ENCODE measurements at places on chromosomes 13 and 19.

DNA sequence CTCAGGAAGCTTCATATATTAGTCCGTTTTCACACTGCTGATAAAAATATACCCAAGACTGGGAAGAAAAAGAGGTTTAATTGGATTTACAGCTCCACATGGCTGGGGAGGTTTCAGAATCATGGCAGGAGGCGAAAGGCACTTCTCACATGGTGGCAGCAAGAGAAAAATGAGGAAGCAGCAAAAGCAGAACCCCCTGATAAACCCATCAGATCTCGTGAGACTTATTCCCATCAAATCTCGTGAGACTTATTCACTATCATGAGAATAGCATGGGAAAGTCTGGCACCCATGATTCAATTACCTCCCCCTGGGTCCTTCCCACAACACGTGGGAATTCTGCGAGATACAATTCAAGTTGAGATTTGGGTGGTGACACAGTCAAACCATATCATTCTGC is 23.1 kb downstream of the FLT3 start:
- no peak for DNase-seq

- DNase-seq = no peak
Observed at GRCh38 chr13:48818495-48819356, 157.0 kb upstream of the FNDC3A start.

- DNase-seq = no peak
Observed at GRCh38 chr13:83150616-83151307, 731.5 kb downstream of the SLITRK1 start.

DNA sequence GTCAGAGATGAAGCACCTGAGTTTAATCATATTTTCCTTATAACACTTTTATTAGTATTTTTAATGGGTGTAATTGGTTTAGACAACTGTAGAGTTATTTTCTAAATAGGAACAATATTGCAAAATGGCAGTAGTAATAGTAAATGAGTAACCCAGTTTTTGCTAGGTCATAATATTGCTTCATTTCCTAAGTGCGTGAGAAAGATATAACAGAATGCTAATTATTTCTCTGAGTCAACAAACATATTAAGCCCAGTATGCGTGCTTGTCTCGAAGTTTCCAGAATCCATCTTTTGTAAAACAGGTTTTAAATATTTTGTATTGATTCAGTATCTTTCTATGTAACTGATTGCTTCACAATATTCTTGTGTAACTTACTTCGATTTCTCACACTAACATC is 315.3 kb downstream of the MYO16 start:
- DNase-seq = no peak

DNA sequence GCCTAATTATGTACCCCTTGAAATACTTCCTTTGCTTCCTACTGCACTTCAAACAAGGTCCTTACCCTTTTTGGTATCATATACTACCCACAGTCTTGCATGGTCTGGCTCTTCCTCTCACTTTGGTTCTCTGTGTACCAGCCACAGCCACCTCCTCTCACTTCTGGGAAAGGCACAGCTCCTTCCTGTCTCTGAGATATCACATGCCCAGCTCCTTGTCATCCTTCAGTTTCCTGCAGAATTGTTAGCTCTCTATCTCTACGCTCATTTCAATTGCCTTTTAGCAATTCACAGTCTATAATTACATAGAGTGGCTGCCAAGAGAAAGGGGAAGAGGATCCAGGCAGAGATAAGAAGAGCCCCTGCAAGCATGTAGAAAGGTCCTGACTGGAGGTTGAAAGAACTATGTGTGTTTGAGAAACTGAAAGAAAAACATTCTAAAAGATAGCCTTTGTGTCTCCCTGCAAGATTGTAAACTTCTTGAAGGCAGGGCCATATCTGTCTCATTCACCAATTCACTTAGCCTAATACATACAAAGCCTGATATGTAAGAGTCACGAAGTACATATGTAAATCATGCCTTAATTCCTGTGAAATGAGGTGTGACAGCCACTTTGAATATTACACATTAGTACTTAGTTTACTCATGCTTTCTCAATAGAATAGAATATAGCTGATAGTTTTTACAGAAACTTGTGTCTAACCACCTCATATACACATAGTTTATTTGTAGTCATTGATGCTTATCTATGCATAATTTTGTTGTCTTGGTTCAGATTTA is 933.1 kb downstream of the DIAPH3 start:
- DNase-seq = no peak

DNA sequence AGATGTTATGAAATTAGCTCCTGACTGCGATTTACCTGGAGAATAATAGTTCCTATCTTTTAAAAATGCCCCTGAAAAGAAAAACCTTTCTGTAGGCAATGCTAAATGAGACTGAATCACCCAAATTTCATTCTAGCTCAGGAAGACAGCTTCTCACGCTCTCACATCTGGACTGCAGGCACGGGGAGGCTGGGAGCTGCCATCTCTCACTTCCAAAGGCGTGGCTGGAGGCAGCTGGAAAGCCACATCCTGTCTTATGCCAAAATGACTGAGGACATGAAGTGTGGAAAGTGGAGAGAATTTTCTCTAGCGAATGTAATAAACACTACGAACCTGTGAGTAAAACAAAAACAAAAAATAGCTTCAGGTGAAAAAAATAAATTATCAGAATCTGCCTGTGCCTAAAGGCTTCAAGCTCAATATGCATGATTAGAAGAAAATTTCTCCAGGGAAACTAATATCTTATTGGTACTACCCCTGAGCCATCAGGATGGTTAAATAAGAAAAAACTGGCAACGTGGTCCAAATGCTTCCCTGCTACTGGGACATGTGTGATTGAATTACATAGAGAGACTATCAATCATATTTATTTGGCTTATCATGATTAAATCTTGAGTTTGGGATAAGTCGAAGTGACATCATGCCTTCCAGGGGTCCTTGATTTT is 58.1 kb upstream of the UBL3 start:
- no peak for DNase-seq

- DNase-seq = no peak
Observed at GRCh38 chr19:38555200-38555599, 62.6 kb downstream of the MAP4K1 start.

- no peak for DNase-seq
Observed at GRCh38 chr13:30341815-30342570, 34.6 kb upstream of the KATNAL1 start.

DNA sequence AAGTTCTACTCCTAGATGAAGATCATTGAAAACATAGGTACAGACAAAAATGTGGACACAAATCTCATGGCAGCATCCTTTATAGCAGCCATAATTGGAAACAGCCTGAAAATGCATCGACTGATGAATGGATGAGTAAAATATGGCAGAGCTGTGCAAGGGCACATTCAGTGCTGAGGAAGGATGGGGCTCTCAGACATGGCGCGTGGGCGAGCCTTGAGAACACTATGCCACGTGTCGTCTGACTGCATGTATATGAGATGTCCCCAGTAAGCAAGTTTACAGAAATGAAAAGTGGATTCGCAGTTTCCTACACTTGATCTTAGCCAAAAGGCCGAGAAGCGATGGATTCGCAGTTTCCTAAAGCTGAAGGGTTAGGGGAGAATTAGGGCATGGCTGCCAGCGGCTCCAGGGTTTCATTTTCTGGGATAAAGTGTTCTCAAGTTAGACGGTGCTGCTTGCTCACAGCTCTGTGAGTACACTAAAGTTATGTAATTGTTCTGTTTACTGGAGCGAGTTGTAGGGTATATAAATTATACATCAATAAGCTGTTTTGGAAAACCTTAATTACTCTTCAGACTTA is 78.0 kb downstream of the RAB20 start:
- DNase-seq = no peak

GRCh38 chr13:113170511-113170910 is 12.1 kb downstream of the PROZ start:
- no peak for DNase-seq

Data from esophagus squamous epithelium (tissue), 5 donors.